ENCODE measurements at places on chromosomes 5 and 9.

GRCh38 chr5:13910637-13911288 lies 33.7 kb downstream of the DNAH5 start:
- no peak for DNase-seq

- DNase-seq: no peak
Observed at GRCh38 chr5:59254055-59254687, 639.4 kb downstream of the PDE4D start.

DNA sequence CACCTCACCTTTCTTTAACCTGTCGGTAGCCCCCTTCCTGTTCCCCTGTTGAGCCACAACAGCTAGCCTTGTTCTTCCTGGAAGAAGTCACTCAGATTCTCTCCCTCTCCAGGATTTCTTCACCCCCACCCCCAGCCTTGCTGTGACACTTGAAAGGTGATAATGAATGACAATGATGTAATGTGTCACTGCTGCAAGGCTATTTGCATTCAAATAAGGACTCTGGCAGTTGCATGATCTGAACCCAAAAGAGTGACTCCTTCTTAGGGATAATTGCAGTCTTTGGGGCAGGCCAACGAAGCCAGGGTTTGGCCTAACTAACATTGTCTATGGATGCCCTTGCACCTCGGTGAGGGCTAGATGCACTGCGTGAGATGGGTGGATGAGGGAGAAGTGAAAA lies 154.4 kb upstream of the CLINT1 start:
- no peak for DNase-seq

DNA sequence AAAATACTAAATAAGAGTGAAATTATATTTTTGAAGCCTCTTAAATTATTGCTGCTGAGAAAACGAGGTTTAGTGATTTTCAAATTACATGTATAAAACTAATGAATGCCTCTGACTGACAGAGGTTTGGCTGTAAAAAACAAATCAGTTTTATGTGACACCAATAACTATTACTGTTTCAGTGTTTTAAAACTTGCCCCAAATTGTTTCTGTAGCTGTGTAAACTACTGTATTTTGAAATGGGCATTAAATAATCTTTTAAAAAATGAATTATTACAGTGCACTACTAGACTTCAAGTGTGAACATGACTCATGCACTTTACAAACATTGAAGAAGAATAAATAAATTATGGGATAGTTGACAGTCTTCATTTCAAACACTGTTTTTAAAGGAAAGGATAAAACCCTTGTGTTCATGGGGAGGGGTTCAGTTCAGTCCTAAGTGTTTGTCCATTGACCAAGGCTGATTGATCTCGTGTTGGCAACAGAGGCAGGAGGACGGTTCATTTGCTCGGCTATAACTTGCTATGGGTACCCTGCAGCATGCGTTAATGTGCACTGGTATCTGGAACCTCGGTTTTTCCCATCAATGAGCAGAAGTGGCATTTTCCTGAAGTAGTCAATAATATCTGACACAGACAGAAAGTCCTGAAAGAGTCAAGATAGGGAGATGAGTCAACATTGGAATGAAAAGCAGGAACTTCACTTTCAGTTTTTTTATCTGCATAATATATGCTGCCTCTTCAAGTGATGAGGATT lies 15.6 kb downstream of the C5orf58 start:
- no peak for DNase-seq

DNA sequence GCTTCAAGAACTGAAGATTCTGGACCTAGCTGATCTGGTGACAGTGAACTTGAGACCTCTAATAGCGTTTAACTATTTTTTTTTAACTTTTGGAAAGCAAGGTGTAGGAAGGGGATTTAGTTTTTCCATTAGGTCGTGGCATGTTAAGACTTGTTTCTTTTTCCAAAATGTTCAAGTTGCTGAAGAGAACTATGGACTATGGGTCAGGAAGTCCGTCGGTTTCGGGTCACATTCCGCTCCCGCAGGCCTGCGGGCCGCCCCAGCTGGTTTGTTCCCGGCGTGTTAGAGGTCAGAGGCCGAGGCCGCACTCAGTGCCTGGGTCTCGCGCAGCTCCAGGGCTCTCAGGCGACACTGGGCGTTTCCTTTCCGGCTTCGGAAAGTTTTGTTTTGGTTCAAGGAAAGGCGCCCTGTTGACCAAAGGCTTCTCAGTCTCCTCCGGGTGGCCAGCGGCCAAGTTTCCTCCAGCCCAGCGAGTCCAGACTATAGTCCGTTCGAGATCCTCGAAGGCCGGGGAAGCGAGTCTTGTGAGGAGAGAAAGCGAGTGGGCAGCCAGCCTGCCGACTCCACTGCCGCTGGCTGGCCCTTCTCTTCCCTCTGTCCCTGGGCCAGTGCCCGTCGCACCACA lies 586 bp upstream of the FCHO2 start:
- DNase-seq: no peak

DNA sequence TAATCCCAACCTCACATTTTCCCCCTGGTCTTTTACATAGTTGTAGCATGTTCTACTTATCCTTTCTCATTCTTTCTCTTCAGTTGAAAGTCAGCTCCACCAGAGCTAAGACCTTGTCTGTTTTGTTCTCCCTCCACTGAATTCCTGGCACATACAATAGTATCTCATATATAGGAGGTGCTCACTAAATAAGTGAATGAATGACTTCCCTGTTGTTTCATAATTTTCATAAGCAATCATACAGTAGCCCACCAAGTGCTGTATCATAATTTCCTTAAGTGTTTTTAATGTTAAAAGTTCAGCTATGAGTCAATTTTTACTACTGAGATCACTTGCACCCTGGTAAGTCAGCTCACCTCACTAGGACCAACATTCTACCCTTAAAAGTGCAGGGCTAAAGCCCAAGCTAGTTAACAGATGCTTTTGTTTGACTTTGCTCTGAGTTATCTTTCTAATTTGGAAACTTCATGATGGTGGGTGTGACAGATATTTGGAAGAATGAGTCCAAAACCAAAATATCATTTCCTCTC lies 27.6 kb downstream of the TMEM245 start:
- DNase-seq: no peak

DNA sequence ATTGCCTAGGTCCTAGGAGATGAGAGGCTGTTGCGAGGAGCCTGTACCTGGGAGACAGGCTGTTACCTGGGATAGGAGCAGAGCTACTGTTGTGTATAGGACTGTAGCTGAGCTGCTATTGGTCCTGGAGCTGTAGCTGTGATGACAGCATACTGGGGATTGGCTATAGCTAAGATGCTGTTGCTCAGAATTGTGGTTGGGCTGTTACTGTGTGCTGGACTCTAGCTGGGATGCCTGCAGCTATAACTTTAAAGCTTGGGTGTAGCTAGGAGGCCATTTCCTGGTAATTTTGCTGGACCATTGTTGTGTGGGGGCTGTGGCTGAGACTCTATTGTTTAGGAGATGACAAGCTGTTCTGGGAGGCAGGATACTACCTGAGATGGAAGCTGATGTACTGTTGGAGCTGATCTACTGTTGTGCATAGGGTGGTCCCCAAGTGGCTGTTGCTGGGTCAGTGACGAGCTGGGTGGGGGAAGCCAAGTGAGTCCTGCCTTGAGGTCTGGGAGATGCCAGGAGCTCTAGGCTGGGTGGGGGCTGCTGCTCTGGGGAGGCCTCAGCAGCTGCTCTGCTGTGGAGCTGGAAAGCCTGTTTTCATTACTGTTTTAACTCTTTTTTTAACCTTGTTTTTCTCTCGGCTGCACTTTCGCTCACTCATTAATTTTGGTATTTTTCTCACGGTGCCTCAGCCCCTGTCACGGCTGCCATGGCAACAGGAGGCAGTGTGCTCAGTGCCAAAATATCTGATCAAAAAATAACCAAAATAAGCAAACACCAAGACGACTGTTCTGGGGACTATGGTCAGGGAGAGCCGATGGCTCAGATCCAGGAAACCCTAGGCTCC lies 3.0 kb upstream of the PCDH1 start:
- no peak for DNase-seq

GRCh38 chr9:93346231-93347112 lies 105.0 kb upstream of the FAM120A start:
- peak; percentile 73 for DNase-seq

DNA sequence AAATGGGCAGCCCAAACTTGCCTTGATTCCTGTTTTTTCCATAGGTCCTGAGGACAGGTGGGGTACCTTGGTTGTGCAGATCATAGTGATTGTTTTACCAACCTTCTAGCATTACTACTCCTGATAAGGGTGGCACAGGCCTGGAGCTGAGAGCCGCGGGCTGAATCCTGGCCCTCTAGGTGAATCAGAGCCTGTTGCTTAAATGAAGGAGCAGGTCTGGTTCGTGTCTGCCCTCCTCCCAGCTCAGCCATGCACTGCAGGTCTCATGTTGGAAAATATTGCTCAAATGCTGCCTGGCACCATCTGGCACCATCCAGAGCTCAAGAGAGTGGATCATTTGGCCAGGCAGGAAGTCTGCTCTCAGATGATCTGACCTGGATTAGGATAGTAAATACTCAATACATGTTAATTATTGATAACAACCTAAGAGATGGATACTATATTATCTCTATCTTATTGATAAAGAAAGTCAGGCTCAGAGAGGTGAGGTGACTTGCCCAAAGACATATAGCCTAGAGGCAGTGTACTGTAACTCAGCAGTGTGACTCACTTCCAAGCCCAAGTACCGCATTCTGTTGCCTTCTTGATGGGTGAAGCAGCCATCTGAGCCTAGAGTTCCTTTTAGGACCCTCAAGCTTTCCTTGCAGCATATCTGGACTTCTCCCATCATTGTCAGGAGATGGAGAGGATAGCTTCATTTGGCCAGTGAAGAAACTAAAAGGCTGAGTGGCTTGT lies 104.3 kb upstream of the PITX1 start:
- DNase-seq: no peak

DNA sequence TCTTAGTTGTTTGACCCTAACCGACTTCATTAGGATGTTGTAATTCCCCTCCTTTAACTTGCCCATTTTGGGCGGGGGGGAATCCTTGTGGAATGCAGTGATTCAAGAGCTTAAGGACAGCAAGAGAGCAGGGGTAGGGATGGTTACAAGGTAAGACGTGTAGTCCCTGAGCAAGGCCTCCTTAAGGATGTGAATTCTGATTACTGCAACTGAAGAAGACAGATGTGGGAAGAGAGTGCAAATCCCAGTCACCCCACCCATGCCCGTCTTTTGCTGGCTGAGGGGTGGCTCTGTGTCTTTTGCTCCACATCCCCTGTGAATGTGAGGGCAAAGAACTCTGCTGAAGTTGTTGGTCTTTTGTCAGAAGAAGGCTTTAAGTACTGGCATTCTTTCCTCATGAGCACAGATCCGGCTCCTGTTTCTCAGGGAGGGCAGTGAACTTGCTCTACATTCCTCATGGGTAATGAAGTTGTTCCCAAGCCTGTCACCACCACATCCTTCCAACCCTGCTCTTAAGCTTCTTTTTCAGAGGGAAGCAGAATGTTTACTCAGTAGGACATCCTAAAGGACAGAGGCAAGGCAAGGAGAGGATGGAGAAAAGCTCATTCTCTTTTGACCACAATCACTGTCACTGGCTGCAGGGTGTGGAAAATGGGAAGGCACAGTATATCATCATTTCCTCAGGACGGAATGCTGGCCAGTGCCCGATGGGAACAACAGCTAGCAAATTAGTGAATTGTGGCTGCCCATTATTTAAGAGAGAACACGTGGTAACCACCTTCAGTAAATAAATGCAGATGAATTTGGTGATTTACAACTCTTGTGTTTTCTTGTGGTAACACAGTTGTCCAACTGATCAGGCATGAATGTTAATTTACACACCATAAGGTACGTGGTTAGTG lies 61.5 kb downstream of the RAI14 start:
- no peak for DNase-seq

DNA sequence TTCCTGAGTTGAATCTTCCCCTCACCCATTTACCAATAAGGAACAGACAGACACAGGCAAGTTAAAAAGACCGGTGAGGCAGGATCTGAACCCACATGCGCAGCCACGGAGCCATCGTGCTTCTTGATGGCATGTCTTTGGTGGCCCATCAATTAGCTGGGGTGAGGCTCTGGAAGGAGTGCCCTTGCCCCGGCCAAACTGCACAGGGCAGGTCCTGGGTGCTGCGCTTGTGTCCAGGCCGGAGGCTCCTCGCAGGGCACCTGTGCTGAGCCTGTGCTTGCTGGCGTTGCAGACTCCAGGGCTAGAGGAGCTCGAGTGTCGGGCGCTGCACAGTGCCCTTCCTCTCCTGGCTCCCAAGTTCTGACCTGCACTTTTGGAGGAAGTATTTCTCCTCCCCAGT lies 66.4 kb downstream of the PSMB7 start:
- no peak for DNase-seq

DNA sequence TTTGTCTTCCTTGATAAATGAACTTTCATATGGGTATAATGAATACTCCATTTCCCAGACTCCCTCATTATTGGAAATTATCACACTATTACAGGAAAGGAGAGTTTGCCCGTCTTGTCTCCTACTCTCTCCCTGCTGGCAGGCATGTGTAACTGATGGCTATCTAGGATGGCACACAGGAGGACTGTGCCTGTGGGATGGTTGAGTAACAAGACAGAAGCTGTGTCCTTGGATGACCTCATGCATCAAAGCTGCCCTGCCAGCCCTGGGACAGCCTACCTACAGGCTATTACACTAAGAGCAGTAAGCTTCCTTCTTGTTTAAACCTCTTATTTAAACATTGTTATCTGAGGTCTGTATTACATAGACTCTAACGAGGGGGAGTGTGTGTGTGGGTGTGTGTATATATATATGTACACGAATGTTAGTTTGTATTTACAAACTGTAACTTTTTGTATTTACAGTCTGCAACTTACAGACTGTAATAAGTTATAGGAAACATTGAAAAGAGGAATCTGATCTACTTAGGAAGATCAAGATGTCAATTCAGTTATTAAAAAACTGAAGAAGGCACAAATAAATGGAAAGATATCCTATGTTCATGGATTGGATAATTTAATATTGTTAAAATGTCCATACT lies 247.6 kb upstream of the ACO1 start:
- no peak for DNase-seq

GRCh38 chr9:115098226-115098965 lies 19.6 kb downstream of the TNC start:
- DNase-seq: no peak

GRCh38 chr9:104121022-104121421 lies 26.9 kb downstream of the SMC2 start:
- no peak for DNase-seq

DNA sequence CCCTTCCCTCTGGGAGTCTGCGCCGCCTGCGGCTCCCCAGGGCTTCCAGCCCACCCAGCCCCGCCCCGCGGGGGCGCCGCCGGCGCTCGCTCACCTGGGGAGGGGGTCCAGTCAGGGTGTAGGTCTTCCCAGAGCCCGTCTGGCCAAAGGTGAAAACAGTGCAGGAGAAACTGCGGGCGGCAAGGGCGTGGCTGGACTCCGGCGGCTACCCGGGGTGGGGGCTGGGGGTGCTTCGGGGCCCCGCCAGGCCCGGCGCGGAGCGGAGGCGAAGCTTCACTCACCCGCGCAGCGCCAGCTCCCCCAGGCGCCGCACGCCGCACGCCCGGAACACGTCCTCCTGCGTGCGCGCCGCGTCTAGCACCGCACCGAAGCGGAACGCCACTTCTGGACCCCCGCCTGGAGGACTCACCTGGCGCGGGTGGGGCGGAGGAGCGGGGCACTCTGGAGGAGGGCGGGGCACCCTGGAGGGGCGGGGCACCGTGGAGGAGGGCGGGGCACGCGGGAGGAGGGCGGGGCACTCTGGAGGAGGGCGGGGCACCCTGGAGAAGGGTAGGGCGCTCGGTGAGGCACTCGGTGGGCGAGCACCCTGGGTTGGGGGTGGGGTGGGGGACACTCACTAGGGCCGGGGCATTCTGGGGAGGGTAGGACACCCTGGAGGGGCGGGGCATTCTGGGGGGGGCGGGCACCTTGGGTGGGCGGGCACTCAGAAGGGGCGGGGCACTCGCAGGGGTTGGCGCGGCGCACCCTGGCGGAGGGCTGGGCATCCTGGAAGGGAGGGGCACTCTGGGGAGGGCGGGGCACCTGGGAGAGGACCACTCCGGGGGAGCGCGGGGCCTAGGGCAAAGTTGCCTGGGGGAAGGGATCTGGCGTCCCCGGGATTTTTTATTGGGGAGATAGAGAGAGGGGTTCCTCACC lies 814 bp downstream of the KIF12 start:
- DNase-seq: no peak

All from left forelimb (tissue), 1 donor.